NCI-H1436 treated with DMSO at 0.1 percent for 48 hours (cell line): ENCODE measurements at places on chromosomes 7 and 10.

DNA sequence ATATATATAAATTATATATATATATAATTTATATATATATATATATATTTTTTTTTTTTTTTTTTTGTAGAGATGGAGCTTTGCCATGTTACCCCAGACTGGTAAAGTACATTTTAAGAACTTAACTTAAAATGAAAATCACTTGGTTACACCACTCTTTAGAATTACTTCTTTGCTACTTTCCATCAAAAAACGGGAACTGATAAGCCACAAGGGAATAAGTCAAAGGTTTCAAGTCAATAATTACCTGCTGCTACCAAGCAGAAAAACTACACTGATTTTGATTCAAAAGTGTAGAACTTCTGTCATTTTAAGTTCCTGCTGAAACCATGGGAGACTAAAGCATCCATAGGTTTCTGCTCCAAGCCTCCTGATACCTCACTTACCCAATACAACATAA is 12.2 kb downstream of the PPA1 start:
- DNase-seq: no peak

- DNase-seq: no peak
These were observed 3.1 kb upstream of the DOCK1 start for GRCh38 chr10:126902157-126902556.

DNA sequence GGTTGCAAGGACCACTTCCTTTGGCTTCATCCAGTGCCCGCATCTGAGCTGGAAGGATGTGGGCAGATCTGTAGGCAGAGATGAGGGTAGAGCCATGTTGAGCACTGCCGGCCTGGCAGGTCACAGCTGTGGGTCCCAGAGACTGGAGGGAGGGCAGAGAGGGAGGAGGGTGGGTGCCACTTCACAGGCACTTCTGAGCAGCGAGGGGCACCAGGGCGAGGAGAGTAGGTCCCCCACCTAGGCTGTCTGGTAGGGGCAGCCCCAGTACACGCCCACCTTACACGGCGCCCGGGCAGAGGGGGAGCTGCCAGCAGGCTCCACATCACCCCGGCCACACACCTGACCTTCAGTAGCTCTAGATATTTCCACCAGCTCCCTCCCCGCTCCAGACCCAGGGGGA is 473.0 kb upstream of the FOXK1 start:
- DNase-seq: no peak

DNA sequence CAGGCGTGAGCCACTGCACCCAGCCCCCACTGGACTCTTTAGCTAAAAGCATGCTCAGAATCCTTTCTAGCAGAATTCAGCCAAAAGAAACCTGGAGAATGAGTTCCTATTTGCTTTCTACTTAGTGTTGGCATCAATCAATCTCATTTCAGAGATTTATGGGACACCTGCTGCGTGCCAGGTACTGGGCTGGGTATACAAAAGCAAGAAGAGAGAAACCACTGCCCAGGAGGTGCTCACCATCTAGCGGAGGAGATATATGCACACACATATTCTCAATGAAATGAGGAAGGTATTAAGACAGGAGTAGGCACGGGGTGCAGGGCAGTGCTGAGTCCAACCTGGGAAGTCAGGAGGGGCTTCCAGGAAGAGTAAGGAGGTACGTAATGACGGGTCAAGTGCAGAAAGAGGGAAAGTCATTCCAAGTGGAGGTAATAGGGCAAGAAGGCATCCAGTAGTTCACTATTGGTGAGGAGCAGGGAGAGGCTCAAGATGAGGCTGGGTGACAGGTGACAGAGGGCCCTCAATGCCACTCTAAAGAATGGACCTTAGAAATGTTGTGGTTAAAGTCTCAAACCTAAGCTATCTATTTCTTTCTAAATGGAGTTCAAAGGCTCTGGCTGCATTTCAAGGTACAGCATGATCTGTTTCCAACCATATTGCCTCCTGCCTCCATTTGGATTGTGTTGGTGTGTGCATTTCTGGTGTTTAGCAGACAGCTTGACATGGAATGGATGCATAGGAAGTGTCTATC is 22.1 kb downstream of the ABLIM1 start:
- DNase-seq: no peak

- DNase-seq: no peak
These were observed 311.0 kb downstream of the ANKRD30A start for GRCh38 chr10:37436357-37436756.

- no peak for DNase-seq
These were observed 188.1 kb downstream of the MYOF start for GRCh38 chr10:93293999-93294398.

DNA sequence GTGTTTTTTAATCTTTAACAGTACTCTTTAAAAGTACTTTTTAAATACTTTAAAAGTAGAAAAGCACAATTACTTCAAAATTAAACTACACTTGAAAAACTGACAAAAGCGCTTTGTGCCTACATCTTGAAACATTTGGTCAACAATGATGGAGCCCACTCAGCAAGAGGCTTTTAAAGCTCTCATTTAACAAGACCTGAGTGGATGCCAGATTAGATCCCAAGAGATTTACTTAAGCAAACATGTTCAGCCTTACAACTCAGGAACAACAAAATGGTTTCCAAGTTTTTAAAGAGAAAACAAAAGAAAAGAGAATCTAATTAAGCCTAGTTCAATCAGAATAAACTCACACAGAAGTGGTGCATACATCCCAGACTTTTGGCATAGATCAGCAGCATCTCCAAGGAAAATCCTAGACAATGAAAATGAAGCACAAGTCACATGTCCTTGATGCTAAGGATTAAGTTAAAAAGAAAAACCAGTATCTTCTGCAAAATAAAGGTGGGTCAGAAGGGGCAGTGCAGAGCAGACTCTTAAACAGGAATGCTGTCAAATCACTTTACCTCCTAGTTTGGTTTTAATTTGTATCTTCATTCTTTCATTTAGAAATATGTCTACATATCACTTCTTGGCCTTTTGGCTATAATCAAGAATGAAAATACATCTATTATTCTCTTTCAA is 26.2 kb downstream of the HIBADH start:
- DNase-seq: peak; percentile 64

- no peak for DNase-seq
These were observed 28.6 kb downstream of the ZC3HAV1 start for GRCh38 chr7:139080905-139081304.

- DNase-seq: no peak
These were observed 253.5 kb upstream of the TEX47 start for GRCh38 chr7:89049043-89049442.

DNA sequence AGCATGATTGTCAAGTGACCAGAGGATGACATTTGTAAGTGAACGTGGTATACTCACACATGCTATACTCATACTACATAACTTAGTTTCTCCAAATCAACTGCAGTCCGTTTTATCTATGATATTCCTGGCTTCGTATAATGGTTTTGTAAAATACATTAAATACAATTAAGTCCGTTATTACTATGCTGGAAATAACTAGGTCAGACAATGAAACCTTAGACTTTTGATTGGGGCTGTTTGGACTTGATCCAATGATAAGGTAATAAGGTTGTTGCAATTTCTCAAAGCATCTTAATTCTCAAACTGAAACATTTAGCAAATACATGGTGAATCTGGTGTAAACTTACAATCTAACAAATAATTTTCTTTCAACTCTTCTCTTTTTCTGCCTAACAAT is 117.0 kb downstream of the TWIST1 start:
- no peak for DNase-seq

DNA sequence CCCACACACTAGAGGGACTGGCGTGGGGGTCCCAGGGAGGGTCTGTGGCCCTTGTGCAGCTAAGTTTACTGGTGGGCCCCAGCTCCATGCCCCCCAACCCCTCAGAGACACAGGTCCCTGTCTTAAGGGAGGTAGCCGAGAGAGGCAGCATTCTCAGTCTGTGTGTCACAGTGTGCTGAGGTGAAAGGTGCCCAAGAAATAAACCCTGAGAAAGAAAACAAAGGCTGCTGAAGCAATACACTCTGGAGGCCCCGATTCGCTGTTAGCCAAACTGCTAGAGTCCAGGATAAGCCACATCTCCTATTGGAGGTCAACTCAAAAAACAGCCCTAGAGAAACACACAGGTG is 28.6 kb upstream of the NDST2 start:
- no peak for DNase-seq

GRCh38 chr10:66538908-66539307 is 386.9 kb upstream of the LRRTM3 start:
- no peak for DNase-seq

DNA sequence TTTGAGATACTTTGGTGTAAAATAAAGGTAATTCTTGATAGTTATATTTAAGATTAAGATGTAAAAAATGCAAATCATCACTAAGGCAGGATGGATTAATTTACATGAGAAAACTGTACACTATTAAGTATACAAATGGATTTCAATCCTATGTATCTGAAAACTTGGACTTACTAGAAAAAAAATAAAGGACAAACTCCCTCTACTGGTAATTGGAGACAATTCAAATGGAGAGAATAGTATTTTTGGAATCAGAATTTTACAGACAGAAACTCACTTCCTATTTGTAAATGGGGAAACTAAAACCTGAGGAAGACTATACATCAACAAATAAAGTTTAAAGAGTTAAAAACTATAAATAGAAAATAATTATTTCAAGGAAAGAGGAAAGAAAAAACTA is 62.6 kb downstream of the CUL2 start:
- DNase-seq: no peak

GRCh38 chr7:150369748-150370501 is 1.3 kb downstream of the REPIN1 start:
- DNase-seq: no peak

- no peak for DNase-seq
These were observed 129.3 kb upstream of the PHYHIPL start for GRCh38 chr10:59047180-59047579.

DNA sequence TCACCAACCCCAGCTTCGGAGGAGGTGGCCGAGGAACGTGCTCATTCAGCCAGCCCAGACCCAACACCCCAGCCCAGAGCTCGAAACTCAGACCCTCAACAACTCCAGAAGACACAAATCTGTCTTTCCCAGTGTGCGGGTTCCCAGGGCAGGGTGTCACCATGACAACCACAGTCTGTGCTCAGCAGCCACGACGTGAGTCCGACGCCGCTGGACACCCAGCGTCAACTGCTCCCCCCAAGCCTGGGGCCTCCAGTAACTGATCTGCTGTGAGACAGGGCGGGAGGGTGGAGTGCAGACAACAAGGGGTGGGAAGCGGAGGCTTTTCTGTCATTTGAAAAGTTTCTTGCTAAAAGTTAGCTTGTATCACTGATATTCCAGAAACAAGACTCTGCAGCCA is 167.2 kb downstream of the MAD1L1 start:
- no peak for DNase-seq

- DNase-seq: no peak
These were observed 34.4 kb downstream of the ERCC6 start for GRCh38 chr10:49504528-49504927.

- no peak for DNase-seq
These were observed 50.0 kb upstream of the ITGB8 start for GRCh38 chr7:20280475-20281351.

- no peak for DNase-seq
These were observed 339.5 kb downstream of the WDR37 start for GRCh38 chr10:1395481-1396296.

DNA sequence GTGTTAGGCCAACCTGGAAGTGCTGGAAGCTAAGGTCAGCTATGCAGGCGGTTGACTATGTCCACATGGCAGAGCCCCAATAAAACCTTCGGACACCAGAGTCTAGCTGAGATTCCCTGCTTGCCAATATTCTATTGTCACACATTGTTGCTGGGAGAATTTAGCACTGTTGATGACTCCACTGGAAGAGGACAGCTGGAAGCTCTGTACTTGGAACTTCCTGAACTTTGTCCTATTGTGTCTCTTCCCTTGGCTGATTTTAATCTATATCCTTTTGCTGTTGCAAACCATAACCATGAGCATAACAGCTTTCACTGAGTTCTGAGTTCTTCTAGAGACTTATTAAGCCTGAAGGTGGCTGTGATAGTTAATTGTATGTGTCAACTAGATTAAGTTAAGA is 12.0 kb downstream of the XRCC2 start:
- DNase-seq: no peak

GRCh38 chr10:6473430-6473829 is 106.6 kb downstream of the PRKCQ start:
- no peak for DNase-seq

DNA sequence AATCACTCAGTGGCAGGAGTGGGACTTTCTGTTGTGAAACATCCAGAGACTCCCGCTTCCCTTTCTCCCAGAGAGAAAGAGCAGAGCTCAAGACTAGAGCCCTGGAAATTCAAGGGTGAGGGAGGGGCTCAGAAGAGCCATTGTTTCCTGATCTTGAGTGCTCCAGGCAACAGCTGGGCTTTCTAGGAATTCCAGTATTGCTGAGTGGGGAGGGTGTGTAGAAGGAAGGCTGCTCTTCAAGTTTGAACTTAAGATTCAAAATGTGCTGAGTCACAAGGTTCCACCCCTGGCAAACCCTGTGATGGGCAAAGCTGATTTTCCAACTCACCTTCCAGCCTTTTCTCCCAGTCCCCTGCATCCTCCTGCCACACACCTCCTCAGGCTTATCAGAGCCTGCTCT is 42.3 kb upstream of the MSRB2 start:
- no peak for DNase-seq

DNA sequence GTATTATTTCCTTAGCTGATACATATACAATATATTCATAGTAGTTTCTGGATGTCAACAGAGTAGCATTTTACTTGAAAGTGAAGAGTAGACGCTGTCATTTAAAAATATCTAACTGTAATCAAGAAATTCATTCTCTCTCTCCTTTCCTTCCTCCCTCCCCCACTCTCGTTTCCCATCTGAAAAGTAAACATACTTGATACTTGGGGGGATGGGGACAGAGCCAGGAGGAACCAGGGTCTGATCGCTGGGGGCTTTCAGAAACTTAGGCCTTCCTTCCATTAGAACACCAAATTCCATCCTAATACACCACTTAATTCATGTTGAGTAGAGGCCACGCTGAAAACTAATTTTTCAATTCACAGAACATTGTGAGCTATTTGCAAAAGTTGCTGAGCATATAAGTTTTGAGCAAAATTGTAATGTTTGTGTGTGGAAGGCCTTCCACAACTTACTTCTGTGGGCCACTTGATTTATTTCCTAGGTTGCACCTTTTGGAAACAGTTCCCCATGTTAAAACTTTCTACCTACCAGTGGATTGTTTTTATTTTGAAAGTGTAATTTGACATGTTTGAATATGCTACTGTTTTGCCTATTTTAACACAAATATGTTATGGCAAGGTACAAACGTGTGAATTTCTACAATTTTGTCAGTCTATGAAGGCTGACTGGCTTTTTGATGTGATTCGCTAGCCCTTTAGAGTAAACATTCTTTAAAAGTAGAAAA is 35.2 kb downstream of the CNPY1 start:
- DNase-seq: no peak

GRCh38 chr7:115637128-115637527 is 393.4 kb downstream of the TFEC start:
- no peak for DNase-seq
